IPS-NIHi11 (cell line): ENCODE measurements at places on chromosomes 2 and 18.

DNA sequence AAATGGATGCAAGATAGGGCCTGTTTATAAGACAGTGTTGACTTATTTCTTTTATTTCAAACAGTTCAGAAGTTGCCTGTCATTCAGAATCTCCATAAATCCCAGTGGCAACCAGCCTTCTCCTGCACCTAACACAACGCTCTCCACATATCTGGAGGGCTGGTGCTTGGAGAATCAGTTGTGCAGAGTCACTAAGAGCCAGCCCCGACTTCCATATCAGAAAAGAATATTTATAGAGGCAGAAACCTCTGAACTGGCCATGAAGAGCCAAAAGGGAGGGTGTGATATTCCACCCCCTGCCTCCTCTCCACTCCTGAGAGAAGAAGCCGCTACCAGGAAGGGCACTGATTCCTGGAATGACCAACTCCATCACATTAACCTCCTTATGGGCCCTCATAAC, 34.0 kb upstream of the B4GALT6 start:
- DNase-seq = no peak

- no peak for DNase-seq
These were observed 186.6 kb downstream of the NEDD4L start for GRCh38 chr18:58230438-58231179.

GRCh38 chr2:167880415-167880814, 367.0 kb downstream of the STK39 start:
- no peak for DNase-seq

- no peak for DNase-seq
These were observed 318.8 kb downstream of the CCDC85A start for GRCh38 chr2:56502616-56503015.

- DNase-seq = no peak
These were observed 83.1 kb upstream of the BZW1 start for GRCh38 chr2:200728630-200729029.

DNA sequence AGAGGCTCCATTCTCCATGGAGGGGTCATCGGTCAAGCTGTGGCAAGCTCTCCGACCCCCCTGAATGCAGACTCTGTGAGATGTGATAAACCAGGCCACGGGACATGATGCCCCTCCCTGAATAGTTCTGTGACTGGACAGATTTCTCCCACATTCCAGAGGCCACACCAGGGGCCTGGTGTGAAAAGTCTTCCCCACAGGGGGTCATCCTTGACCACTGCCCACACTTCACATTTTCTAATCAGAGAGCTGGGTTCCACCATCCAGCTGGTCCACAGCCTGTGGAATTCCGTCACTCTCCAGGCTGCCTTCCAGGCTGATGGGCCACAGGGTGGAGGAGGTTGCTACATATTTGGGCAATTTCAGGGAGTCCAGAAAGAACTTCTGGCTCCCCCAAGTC, 51.3 kb upstream of the CYRIA start:
- no peak for DNase-seq
